ENCODE measurements at places on chromosomes 1 and 21. TPM values are rescaled to one million over a fixed set of nuclear protein-coding genes. Genes with fewer than 3 reads are reported as not detected.

The CNR2 gene
- total RNA-seq = not detected

The SLC45A1 gene
- 0.86 TPM for total RNA-seq

The PATJ gene
- 15.0 TPM for total RNA-seq

The CRP gene
- total RNA-seq = not detected

The RGS13 gene
- total RNA-seq = not detected

Measured in articular chondrocyte of knee joint (primary cell).